B cell (primary cell): ENCODE measurements at places on chromosomes 1 and 21.
A peak's percentile ranks its signal among the peaks of the same experiment; 100 is the strongest.

DNA sequence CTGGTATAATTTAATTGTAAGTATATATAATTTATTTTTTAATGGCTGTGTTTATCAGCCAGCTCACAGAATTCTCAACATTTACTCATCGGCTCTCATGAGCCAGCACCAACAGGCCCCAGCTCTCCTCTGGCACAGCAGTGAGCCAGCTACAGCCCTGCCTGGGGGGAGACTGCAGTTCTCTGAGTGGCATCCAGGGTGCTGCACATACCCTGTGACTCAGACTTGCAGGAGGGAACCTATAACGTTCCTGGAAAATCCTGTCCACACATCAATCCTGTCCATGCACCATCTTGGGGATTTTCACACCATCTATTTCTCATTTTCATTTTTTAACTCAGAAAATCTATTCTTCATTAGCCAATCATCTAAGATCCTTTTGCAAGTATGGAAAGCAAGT is 36.5 kb downstream of the FHAD1 start:
- DNase-seq, result no peak

DNA sequence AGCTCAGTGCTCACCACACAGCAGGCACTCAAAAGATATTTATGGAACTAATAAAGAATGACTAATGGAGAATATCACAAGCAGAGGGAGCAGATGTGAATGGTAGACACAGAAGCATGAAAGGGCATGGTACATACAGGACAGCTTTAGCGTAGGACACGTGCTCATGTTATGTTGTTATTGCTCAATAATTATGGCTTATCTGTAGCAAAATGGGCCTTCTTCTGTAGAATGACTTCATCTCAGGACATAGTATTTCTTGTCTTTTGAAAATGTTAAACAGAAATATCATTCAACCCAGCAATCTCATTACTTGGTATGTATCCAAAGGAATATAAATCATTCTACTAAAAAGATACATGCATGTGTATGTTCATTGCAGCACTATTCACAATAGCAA is 58.9 kb upstream of the EXO1 start:
- no peak for DNase-seq

GRCh38 chr1:115165776-115166175 is 76.5 kb upstream of the TSPAN2 start:
- DNase-seq, result no peak

DNA sequence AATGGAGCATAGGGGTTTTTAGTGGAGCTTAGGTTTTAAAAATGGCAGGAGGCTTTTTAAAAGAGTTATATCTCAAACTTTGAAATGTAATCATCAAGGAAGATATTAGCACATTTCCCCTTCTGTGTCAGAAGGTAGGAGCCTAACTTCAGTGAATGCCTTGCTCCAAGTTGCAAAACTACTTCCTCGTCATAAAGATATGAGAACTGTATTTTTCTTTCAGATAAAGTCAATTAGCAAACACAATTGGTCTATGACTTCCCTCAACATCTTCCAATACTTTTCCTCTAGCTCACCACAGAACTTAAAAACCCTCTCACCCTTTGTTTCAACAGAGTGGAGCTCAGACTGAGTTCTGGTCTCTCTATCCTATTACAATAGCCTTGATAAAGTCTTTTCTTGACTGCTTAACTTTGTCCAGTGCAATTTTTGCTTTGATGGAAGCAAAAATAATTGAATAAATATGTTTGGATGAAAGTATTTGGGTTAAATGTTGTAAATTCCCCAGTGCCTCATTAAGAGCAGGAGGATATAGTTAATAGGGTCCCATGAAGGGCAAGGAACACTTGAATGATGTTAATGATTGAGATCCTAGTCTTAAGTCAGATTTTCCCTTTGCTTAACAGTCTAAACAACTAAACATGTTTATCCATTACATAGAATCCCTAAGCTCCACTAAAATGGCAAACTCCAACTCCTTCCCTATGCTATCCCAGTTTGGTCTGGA is 58.9 kb downstream of the TNFSF18 start:
- DNase-seq, result no peak

GRCh38 chr1:28862571-28863403 is 50.8 kb downstream of the OPRD1 start:
- no peak for DNase-seq

DNA sequence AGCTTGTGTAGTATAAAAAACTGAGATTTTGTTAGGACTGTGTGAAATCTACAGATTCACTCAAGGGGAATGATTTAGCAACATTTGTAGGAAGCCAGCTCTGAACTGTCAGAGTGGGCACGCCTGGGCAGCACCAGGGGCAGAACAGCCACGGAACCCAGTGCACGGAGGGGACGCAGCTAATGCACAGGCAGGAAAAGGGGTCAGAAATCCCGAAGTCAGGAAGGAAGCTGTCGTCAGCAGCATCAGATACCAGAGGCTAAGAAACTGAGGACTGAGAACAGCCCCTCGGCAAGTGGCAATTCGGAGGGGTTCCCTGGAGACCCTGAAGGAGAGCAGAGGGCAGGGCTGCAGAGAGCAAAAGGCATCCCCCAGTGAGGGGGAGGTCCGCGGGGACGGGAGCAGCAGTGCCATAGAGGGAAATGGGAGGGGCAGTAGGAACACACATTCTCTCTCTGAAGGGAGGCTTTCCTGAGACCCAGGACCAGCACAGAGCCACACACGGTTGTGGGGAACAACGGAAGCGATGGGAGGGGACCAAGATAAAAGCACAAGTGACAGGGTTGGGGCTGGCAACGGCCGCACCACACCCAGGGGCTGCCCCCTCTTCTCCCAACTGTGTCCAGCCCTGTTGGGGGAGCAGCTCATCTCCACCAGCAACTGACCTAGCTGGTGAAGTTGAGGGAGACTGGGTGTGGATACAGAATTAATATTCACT is 12.7 kb downstream of the UBE2J2 start:
- no peak for DNase-seq

DNA sequence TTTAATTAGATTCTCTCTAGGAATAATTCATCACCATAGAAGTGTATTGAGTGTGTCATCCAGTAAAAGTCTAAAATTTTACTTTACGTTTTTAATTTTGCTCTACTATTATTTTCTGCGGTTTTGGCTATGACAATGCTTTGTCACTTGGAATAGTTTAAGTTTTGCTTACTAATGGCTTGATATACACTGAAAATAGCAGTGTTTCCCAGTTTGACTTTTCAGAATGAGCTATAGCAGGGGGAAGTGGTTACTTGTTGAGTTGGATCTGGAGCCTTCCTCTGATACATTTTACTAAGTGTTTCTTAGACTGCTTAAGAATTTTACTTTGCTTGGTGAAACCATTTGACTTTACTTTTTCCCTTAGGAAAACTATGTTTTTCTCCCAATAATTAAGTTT is 5.0 kb downstream of the DNAJC16 start:
- no peak for DNase-seq

- DNase-seq, result no peak
Observed at GRCh38 chr1:219405531-219406331, 207.2 kb downstream of the ZC3H11B start.

- DNase-seq, result no peak
Observed at GRCh38 chr1:59364037-59364436, 67.1 kb downstream of the FGGY start.

- DNase-seq, result peak; percentile 7
Observed at GRCh38 chr1:199667089-199667488, 360.4 kb upstream of the NR5A2 start.

DNA sequence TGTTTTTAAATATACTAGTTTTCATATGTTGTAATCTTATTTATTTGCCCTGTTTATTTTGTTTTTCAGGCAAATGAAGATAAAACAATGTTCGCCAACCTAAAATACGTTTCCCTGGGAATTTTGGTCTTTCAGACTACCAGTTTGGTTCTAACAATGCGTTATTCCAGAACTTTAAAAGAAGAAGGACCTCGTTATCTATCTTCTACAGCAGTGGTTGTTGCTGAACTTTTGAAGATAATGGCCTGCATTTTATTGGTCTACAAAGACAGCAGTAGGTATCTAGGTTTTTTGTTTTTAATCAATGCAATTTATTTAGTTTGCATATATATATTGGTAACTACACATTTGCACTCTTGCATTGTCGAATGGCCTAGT is 23.7 kb downstream of the SLC35A3 start:
- DNase-seq, result no peak

DNA sequence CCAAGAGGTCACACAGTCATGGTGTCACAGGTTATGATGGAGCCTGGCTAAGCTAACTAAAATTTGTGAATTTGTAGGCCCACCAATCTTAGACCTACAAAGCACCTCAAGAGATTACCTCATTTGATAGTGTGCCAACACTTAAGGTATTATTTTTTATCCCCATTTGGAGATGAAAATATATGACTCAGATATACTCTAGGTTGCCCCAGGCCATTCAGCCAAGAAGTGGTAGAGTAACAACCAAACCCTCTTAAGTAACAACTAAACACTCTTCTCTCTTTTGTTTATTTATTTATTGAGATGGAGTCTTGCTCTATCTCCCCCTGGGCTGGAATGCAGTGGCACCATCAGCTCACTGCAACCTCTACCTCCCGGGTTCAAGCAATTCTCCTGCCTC is 14.3 kb downstream of the NPL start:
- DNase-seq, result no peak

DNA sequence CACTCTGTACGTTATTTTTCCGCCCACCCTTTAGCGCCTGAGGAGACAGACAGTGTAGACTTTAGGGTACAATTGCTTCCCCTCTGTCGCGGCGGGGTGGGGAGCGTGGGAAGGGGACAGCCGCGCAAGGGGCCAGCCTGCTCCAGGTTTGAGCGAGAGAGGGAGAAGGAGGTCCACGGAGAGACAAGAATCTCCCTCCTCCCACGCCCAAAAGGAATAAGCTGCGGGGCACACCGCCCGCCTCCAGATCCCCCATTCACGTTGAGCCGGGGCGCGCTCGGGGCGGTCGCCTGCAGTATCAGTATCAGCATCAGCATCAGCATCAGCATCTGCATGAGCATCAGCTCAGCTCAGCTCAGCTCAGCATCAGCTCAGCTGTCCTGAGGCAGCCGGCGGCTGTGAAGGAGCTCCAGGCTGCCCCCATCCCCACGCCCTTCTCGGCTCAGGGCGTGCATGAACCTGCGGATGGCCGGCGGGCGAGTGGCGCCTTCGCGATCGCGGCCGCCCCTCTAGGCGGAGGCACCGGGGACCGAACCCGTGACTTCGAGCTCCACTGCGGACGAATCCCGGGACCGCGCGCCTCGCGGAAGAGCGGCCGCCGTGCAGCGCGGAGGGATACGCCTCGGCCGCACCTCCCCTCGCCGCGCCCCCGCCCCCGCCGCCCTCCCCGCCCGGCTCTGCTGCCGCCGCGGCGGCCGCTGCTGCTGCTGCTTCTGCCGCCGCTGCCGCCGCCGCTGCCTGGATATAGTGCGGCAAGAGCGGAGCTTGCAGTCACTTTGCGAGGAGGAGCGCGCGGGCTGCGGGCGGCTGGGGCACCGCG is at the start of gene NCAM2:
Gene NCAM2 (plus strand): TSS at position 774 of the 820 bp plus-strand sequence.
- DNase-seq, result peak; percentile 75

- DNase-seq, result no peak
Observed at GRCh38 chr1:17875171-17875881, 120.2 kb downstream of the ACTL8 start.
